Activated naive CD4-positive, alpha-beta T cell (primary cell): ENCODE measurements at places on chromosomes 1 and 21.

- no peak for DNase-seq
Observed at GRCh38 chr1:67376381-67376780, 53.8 kb downstream of the SERBP1 start.

DNA sequence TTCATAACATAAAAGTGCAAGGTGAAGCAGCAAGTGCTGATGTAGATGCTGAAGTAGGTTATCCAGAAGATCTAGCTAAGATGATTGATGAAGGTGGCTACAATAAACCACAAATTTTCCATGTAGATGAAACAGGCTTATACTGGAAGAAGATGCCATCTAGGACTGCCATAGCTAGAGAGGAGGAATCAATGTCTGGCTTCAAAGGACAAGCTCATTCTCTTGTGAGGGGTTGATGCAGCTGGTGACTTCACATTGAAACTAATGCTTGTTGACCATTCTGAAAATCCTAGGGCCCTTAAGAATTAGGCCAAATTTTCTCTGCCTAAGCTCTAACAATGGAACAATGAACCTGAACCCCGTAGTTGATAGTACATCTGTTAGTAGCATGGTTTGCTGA lies 34.0 kb downstream of the FLVCR1 start:
- DNase-seq, result no peak

DNA sequence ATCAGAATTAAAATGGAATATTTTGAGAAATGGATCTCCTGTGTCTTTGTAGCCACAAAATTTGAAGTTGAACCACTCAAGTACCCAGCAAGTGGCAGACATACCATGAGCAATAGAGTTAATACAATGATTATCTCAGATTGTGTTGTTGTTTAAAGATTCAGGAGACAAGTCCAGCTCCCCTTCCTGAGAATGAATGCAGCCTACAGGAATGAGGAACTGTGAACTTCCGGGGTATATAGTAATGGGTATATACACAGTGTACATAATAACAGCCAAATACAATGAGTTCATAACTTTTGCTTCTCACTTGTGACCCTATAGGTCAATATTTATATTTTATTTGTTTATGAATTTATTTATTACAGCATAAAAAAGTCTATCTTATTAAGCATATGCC lies 445.0 kb downstream of the SETD4 start:
- no peak for DNase-seq

- DNase-seq, result no peak
Observed at GRCh38 chr1:181134543-181135436, 46.3 kb downstream of the IER5 start.

- no peak for DNase-seq
Observed at GRCh38 chr1:109864047-109864822, 46.4 kb upstream of the CSF1 start.

DNA sequence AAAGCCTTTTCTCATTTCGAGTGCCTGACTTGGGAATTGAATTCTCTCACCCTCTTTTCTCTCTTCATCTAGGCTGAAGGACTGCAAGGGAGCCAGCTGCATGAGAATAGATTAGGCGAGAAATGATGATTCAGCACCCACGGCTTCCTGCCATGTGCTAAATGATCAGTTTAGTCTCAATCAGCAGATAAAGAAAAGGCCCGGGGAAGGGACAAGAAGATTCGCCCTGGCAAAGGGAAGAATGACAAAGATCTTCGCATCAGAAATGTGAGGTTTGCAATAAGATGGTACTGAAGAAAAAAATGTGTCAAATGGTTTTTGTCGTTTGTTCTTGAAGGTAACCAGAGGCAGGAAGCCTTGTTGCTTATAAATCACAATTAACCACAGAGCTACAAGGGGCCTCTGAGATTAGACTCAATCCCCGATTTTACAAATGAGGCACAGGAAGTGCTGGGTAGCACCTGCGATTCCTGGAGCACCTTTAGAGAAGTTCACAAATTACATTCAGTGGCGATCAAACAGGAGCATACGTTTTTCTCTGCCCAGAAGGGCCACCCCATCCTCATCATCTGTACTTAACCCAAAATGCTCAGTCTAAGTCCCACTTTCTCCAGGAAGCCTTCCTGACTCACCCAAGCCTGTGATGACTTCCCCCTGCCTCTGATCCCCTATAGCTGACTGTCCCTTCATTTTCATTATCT lies 183.4 kb downstream of the ZNF281 start:
- DNase-seq, result no peak

DNA sequence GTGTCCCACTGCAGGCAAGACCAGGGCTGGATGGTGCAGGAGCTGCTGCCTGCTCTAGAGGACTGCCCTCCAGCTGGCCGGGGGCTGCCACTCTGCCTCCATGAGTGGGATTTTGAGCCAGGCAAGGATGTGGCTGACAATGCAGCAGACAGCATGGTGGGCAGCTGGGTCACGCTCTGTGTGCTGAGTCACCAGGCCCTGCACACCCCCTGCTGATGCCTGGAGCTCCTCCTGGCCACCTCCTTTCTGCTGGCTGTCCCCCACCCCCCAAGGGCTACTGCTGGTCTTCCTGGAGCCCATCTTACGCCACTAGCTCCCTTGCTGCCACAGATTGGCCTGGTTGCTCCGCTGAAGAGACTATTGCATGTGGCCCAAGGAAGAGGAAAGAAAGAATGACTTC lies 3.9 kb upstream of the ZSCAN20 start:
- no peak for DNase-seq

GRCh38 chr1:175737451-175737850 lies 5.9 kb downstream of the TNR start:
- DNase-seq, result no peak
